ENCODE measurements at places on chromosomes 16 and 17.

DNA sequence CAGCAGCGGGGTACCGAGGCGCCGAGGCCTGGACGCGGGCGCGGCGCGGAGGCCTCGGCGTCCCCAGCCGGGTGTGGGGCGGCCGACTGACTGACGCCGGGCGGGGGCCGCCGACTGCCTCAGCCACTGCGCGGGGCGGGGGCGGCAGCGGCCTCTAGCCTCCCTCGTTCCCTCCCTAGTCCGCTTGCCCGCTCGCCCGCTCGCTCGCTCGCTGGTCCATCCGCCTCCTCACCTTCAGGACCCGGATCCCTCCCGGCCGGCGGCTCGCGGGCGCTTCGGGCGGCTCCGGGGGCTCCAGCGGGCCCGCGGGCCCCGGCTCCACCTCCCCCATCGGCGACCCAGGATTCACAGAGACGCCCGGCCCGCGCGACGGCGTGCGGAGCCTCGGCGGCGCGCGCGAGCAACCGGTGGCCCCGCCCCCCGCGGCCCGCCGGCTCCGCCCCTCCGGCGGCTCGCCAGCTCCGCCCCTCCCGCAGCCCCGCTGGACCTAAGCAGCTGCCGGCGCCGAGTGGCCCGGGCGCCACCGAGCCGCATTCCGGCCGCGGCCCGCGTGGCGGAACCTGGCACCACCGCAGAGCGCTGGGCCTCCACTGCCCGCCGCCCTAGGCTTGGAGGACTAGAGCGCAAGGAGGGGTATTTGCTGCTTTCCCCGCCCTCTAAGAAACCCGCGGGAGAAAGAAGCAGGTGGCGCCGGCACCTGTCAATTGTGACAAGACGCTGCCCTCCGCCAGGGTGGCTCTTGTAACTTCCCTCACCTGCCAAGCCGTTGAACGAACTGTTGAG is 773 bp downstream of the PHLPP2 start:
- peak; percentile 84 for DNase-seq

DNA sequence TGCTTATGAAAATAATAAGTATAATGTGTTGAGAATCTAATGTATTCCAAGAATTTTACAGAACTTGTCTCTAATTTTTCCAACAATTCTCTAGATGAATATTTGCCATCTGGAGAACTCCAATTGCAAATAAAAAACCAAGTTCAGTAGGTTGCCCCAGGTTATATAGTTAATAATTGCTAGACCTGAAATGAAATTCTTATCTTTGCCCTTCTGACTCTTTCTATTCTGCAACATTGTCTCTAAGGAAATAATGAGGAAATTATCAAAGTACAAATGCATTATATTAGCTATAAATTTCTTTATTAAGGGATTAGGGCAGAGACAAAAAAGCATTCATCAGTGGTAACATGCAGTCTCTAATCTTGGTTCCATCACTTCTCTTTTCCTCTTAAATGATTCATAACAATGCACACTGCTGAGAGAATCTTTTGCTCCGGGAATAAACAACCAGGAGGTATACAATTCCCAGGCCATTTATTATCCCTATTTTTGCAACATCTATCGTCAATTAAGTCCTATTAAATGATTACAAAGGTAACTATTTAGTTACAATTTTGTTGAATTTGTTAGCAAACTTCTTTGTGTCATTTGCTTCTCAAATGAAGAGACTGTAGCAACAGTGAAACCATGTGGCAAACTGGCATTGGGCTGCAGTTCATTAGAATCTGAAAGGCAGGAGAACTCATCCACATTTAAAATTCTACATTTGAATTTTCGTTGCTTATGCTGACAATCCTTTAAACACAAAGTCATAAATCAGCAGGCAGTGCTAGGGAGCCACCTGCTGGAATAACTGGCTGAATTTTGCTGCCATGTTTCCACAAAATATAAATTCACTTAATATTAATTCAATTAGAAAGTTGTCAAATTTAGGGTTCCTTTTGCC is 349.6 kb downstream of the KIF2B start:
- peak; percentile 41 for DNase-seq

- no peak for DNase-seq
These were observed 469.3 kb downstream of the TOX3 start for GRCh38 chr16:52077607-52078006.

DNA sequence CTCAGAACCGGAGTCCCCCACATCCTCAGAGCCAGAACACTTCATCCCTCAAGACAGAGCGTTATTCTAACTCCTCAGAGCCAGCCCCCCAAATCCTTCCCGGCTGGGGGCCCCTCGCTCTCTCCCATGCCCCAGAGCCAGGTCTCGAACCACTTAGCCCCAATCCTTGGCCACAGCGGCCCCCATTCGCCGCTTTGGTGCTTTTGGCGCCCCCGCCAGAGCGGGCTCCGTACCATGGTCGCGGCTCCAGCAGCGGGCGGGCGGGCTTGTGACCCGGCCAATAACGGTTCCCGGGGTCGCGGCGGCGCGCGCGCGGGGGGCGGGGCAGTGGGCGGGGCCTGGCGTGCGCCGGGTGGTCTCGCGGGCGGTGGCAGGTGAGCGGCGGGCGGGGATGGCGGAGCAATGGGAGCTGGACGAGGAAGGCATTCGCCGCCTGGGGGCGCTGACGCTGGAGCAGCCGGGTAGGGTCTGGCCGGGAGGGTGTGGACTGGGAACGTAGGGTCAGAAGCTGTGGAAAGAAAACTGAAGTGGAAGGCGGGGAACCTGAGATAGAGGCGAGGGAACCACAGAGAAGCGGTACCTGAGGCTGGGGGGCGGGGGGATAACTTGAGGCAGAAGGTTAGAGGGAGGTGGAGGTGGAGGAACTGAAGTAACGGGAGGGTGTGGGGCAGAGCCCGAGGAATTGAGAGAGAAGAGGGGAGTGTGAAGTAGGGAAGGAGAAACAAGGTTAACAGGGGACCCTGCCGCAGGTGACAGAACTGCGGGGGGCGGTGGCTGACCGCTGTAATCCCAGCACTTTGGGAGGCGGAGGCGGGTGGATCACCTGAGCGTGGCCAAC is at the start of the genes KCTD19 and LRRC36:
TSS of gene KCTD19 (minus strand) at position 270 of the 838 bp plus-strand sequence. CDS start at position 236, 34 bp downstream.
TSS of gene LRRC36 (plus strand) at position 344 of the 838 bp plus-strand sequence. CDS start at position 392, 48 bp downstream.
- no peak for DNase-seq

DNA sequence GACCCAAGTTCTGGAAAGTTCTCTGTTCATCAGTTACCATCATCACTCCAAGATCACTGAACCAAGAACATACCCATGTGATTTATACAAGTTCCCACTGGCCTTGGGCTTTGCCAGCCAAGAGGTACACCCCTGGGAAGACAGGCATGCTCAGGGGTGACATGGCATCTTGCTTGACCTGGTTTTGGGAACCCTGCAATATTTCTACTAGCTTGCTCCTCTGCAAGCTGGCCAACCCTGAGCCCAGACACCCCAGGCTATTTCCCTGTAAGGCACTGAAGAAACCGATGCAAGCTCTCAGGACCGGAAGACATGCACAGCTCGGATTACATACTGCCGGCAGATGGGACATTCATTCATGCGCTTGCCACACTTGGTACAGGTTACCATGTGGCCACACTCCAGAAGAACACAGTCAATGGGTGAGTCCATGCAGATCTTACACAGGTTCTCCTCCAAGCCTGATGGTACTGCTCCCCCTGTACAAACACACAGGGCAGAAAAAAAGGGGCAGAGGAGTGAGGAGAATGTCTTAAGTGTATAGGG is 31.4 kb downstream of the LIG3 start:
- DNase-seq = no peak

GRCh38 chr17:2393174-2393953 is 7.5 kb downstream of the MNT start:
- peak; percentile 71 for DNase-seq

DNA sequence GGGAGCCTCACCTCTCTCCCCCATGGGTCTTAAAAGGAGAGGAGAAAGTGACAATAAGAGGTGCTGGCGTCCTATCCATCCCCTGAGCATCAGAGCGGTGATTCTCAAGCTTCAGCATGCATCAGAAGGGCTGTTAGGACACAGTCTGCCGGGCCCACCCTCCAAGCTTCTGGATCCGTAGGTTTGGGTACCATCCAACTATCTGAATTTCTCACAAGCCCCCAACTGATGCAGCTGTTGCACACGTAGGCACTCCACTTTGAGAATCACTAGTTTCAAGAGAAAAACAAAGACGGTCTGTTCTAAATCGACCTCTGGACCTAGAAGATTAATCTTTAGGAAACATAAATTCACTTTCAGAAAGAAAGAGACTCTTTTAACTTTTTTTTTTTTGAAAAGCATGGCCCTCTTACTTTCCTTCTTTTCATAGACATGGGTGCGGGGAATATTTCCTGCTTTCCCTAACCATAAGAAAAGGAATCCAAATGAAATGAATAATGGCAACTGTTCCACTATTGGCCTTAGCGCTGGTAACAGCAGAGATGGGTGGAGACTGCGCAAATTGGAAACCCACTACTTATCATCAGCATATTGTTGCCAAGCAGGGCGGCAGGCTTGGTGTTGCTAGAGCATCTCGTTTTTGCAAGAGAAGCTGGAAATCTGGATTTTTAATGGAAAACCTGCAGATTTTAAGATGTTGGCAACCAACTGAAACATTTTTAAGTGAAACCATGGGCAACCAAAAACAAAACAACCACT is 144.4 kb downstream of the GAS7 start:
- DNase-seq = no peak

- DNase-seq = peak; percentile 82
These were observed 164.5 kb upstream of the CHMP6 start for GRCh38 chr17:80826955-80827645.

GRCh38 chr17:4199818-4200402 is 56.9 kb downstream of the CYB5D2 start:
- peak; percentile 39 for DNase-seq

GRCh38 chr16:57566436-57566835 is 24.0 kb downstream of the ADGRG5 start:
- no peak for DNase-seq

- DNase-seq = no peak
These were observed 44.8 kb upstream of the NFAT5 start for GRCh38 chr16:69520800-69521602.

GRCh38 chr16:82340531-82340930 is 170.5 kb upstream of the MPHOSPH6 start:
- no peak for DNase-seq

DNA sequence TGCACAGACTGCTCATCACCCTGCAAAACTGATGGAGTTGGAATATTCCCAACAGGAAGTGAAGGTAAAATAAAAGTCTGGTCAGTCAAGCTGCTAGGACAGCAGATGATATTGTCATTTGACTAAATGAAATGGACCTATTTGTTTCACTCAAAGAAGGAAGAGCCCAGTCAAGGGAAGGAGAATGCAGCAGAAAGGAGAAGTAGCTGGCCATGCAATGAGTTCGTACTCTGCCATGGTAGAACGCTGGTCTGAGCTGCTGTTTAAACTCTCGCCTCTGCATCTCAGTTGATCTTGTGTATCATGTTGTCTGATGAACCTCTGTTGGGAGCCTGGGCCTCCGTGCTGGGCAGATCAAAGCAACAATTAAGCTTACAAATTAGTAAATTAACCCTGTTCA is 15.6 kb upstream of the YPEL2 start:
- DNase-seq = no peak

- no peak for DNase-seq
These were observed 45.0 kb downstream of the RHOT1 start for GRCh38 chr17:32187271-32187670.
